Activated naive CD4-positive, alpha-beta T cell treated with anti-CD3 and anti-CD28 coated beads for 36 hours (primary cell): ENCODE measurements at places on chromosomes 12 and 14. TPM values are rescaled to one million over a fixed set of nuclear protein-coding genes. Genes with fewer than 3 reads are reported as not detected.

The CMTM5 gene
- not detected for total RNA-seq

The IFNG-AS1 gene
- 1.2 TPM for total RNA-seq

The ASIC1 gene
- total RNA-seq: 3.2 TPM

The PRR4 gene
- total RNA-seq: not detected

The WNT1 gene
- not detected for total RNA-seq

The PLEKHA5 gene
- 0.69 TPM for total RNA-seq

DNA sequence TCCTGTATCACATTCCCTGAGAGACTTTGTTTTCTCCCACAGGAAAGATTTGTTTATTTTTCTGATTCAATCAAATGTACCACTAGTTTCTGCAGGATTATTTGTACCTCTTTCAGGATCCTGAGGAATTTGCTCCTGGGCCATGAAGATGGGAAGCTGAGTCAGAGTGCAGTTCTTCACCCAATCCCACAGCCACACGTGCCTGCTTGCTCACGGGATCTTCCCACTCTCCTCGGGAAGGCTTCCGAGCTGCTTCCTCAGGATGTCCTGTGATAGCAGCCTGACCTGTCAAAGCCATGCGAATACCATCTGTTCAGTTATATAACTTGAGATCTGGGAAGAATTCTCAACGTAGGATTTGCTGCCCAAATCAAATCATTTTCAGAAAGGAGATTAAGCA, 41.8 kb upstream of the HIF1A start:
- H3K36me3 ChIP-seq: peaks cover 1% of the 10 kb centered on the region
- no peaks in the 10 kb centered on the region for H3K27me3 ChIP-seq
- H3K4me1 ChIP-seq: peaks cover 29% of the 10 kb centered on the region
- no peak for DNase-seq
- H3K4me3 ChIP-seq: no peak overlapping the region

DNA sequence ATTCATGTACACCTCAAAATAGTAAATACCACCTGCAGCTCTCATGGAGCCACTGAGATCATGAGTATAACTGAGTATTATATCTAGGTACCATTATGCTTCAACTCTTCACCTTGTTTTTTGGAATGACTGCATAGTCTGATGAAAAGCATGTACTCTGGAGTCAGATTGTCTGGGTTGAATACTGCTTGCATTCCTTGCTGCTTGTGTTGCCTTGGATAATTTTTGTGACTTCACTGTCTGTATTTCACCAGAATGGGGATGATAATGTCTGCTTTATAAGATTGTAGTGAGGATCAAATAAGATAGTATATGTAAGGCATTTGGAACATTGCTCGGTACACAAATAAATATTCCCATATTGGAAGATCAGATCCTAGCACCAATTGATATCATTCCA, 54.2 kb downstream of the SUSD6 start:
- H3K36me3 ChIP-seq: peaks cover 44% of the 10 kb centered on the region
- H3K27me3 ChIP-seq: no peaks in the 10 kb centered on the region
- no peak overlapping the region for H3K27ac ChIP-seq
- no peak for DNase-seq

GRCh38 chr12:58388261-58388660, 446.9 kb downstream of the ATP23 start:
- H3K4me1 ChIP-seq: no peaks in the 10 kb centered on the region
- peaks cover 5% of the 10 kb centered on the region for H3K27me3 ChIP-seq
- no peak overlapping the region for H3K4me3 ChIP-seq
- H3K36me3 ChIP-seq: no peaks in the 10 kb centered on the region
- no peak overlapping the region for H3K27ac ChIP-seq

DNA sequence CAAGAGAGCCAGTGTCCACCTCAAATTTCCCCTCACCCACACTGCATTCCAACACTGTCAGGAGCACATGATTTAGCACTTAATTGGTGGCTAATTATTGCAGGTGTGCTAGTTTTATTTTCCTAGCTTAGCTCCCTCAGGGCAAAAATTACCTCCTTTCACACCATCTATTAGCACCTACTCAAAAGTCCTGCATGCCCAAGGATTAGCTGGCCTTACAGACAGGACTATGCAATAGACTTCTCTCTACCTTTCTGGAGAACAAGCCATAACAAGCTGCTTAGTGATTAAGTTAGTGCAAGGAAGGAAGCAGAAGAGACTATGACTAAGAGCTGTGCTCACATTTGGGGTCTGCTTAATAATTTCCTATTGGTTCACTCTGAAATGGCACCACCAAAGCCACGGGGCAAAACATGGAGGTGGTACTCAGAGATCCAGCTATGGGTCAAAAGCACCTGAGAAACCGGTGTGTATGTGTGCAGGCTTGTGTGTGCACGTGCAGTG, 69.5 kb downstream of the STON2 start:
- H3K4me3 ChIP-seq: no peak overlapping the region
- H3K4me1 ChIP-seq: no peaks in the 10 kb centered on the region
- H3K27ac ChIP-seq: no peak overlapping the region
- H3K27me3 ChIP-seq: peaks cover 3% of the 10 kb centered on the region

DNA sequence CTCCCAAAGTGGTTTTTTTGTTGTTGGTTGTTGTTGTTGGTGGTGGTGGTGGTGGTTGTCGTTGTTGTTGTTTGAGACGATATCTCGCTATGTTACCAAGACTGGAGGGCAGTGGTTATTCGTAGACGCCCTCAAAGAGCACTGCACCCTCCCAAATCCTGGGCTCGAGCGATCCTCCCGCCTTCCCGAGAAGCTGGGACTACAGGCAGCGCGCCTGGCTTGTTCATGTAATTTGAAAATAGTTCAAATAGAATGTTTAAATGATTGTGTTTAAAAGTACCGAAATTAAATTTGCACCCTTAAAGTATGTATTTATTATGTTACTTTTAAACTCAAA, 439 bp upstream of the ANAPC5 start:
- peaks cover 7% of the 10 kb centered on the region for H3K36me3 ChIP-seq
- H3K4me3 ChIP-seq: peak overlapping the region; percentile 98
- peak overlapping the region; percentile 86 for H3K27ac ChIP-seq

GRCh38 chr14:60061371-60061770, 30.4 kb upstream of the PCNX4 start:
- H3K27me3 ChIP-seq: peaks cover 1% of the 10 kb centered on the region
- H3K4me3 ChIP-seq: no peak overlapping the region
- DNase-seq: no peak
- H3K27ac ChIP-seq: no peak overlapping the region
- H3K36me3 ChIP-seq: no peaks in the 10 kb centered on the region

- H3K36me3 ChIP-seq: no peaks in the 10 kb centered on the region
- no peak overlapping the region for H3K4me3 ChIP-seq
- H3K27ac ChIP-seq: no peak overlapping the region
- H3K27me3 ChIP-seq: no peaks in the 10 kb centered on the region
- H3K4me1 ChIP-seq: no peaks in the 10 kb centered on the region
These were observed 14.5 kb downstream of the BAG5 start for GRCh38 chr14:103547941-103548462.

- no peak for DNase-seq
- H3K36me3 ChIP-seq: no peaks in the 10 kb centered on the region
- no peaks in the 10 kb centered on the region for H3K4me1 ChIP-seq
These were observed 48.6 kb downstream of the PPP1R36 start for GRCh38 chr14:64598404-64598803.

DNA sequence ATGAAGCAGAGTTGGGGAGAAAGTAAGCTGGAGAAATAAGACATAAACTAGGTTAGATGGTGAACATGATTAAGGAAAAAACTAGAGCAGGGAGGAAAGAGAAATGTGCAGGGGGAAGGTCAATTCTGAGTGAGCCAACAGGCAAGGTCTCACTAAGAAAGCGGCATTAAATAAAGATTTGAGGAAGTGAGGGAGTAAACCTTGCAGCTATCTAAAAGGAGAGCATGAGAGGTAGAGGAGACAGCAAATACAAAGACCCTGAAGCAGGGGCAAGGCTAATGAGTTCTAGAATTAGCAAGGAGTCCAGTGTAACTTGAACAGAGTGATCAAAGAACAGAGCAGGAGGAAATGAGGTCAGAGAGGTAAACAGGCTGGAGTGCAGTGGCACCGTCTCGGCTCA, 4.4 kb upstream of the SOCS2 start:
- no peak for DNase-seq
- peaks cover 10% of the 10 kb centered on the region for H3K27me3 ChIP-seq
- H3K4me3 ChIP-seq: no peak overlapping the region
- no peak overlapping the region for H3K27ac ChIP-seq

- no peak overlapping the region for H3K27ac ChIP-seq
- H3K4me3 ChIP-seq: no peak overlapping the region
- no peak for DNase-seq
- H3K4me1 ChIP-seq: no peaks in the 10 kb centered on the region
- no peaks in the 10 kb centered on the region for H3K36me3 ChIP-seq
These were observed 10.7 kb upstream of the FRS2 start for GRCh38 chr12:69459477-69459876.

DNA sequence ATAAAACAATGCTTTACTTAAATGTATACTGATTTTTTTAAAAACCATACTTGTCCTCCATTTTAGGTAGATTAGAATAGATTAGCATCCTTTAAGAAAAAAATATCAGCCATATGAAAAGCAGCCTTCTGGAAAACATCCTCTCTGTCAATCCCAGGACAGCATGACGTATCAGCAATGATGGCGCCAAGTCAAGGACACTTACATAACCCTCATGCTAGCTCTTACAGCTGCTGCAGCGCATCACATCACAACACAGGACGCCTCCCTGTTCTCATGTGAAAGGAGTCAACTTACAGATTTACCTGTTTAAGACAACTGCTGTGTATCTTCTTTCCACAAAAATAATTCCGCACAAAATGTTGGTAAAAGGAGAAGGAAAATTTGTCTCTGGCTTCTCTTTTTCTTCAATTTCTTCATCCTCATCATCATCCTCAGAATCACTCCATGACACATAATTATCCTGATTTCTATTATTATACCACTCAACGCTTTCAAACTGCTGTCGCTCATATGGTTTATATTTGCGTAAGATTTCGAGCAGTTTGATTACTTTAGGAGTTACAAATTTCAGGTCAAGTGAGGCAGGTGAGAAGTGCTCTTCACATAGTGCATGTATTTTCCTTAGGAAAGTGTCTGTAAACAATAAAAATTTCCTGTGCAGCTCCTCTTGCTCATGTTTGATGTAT, 33.3 kb downstream of the DICER1 start:
- H3K27me3 ChIP-seq: no peaks in the 10 kb centered on the region
- no peak for DNase-seq
- no peak overlapping the region for H3K4me3 ChIP-seq
- peaks cover 44% of the 10 kb centered on the region for H3K36me3 ChIP-seq
- H3K27ac ChIP-seq: no peak overlapping the region
- peaks cover 15% of the 10 kb centered on the region for H3K4me1 ChIP-seq

DNA sequence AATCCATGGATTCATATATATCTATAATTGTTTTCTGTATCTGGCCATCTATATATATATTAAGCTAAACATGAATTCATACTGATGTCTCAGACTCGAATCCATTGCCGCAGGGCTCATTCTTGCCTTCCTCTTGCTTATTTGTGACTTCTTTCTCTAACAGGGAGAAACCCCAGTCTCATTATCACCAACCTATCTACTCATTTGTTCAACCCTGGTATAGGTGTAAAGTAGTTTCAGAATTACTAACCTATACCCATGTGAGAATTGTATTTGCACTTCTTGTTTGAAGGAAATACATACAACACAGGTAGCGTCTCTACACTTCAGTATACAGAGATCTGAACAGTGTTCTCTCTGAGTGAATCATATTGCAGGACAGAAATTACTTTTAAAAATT, 77.7 kb downstream of the PTPN11 start:
- H3K27ac ChIP-seq: peak overlapping the region; percentile 22
- no peak overlapping the region for H3K4me3 ChIP-seq
- H3K36me3 ChIP-seq: peaks cover 51% of the 10 kb centered on the region
- DNase-seq: peak; percentile 60
- H3K4me1 ChIP-seq: peaks cover 23% of the 10 kb centered on the region

DNA sequence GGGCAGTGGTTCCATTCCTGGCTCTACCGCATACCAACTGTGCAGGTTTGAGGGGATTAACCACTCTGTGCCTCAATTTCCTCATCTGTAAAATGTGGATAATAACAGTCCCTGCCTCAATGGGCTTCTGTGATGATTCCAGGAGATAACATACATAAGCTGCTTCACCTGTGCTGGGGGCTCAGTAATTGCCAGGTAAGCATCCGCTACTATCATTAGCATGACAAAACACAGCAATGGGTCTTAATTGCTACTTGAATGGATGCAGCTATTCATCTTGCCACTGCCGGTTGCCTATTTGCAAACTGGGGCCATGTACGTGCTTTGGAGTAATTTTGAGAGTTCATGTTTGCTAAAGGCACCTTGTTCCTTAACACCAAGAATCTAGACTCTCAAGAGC, 132.6 kb downstream of the TMEM132D start:
- H3K27ac ChIP-seq: no peak overlapping the region
- H3K36me3 ChIP-seq: no peaks in the 10 kb centered on the region
- no peaks in the 10 kb centered on the region for H3K27me3 ChIP-seq

DNA sequence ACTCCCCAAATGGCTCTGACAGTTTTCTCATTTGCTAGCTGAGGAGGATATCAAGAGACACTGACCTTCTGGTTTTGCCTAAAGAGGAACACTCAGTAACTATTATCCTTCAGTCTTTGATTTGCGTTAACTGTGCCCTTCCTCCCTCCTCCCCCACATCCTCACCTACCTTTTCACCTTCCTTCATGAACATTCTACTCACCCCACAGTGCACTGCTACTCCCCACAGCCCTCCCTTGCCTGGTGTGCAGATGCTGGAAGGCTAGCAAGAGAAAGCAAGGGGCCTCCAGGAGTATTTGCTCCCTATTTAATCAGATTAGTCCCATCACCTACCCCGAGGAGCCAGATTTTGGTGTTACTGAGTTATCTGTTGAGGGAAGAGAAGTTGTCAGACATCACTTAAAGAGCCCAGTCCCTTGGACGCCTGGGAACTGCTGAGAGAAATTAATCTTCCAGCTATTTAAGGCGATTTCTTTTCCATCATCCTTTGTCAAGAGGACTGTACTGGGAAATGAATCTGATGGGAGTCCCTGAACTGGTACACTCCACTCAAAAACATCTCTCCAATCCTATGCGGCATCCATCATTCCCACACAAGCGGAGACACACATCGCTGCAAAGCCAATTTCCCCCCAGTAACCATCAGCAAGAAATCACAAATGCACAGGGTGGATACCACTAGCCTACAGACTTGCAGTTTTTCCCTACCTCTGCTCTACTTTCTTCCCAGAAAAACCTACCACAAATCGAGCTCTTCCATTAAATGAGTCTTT, 11.5 kb downstream of the PSMB5 start:
- DNase-seq: no peak
- peaks cover 65% of the 10 kb centered on the region for H3K4me1 ChIP-seq
- no peaks in the 10 kb centered on the region for H3K27me3 ChIP-seq
- H3K27ac ChIP-seq: peak overlapping the region; percentile 74

DNA sequence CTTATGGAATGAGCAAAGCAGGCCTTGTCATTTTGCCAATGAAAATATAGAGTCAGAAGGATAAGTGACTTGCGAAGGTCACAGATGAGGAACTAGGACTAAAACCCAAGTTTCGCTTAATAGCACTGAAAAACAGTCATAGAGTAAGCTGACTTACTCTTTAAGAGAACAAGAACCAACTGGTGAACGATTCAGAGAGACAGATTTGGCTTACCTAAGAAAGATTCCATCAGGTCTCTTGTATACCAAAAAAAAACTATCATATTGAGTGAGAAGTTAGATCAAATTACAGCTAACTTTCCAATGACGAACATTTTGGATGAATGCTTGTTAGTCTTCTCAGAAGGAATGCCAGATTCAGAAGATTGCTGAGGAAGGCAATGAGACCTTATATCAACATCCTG, 74.2 kb downstream of the ZFC3H1 start:
- peaks cover 25% of the 10 kb centered on the region for H3K27me3 ChIP-seq
- H3K4me3 ChIP-seq: no peak overlapping the region
- no peak for DNase-seq
- no peaks in the 10 kb centered on the region for H3K4me1 ChIP-seq
